Inflammatory macrophage (primary cell): ENCODE measurements at places on chromosomes 3 and 15.
A peak's percentile ranks its signal among the peaks of the same experiment; 100 is the strongest.

DNA sequence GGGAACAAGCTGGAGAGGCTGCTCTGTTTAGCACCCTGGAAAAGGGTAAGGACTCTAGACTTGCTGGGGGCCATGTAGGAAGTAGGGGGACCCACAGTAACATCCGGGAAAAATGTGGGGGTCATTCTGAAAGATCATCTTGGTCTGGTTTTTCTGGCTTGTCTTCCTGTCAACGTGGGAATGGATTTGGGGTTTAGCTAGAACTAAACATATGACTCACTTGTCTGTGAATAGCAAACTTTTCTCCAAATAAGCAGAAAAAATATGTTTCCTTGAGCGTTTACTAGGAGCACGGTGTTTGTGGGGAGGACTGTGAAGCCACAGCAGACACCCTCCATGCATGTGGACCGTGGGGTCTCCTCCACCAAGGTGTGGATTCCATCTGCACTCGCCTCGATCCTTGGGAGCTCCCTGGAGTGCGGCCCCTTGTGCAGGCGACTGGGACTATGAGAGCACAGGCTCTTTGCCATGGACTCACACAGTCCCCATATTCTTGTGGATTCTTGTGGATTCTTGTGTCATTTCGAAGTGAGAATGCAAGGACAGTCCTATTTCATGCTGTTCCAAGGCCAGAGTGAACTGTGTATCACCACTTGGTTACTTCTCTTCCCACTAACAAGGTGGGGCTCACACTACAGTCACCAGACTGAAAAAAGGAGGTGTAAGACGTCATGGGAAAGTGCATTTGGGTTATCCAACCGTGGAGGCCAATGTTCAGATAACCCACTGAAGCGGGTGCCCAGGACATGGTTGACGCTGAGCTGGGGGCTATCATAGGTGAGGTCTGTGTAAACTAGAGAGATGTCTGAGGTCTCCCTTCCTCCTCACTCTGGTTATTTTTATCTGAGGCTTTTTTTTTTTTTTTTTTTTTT lies 25.5 kb downstream of the PGPEP1L start:
- DNase-seq, result no peak

- no peak for DNase-seq
These were observed 4.3 kb downstream of the TBC1D2B start for GRCh38 chr15:78073046-78073787.

DNA sequence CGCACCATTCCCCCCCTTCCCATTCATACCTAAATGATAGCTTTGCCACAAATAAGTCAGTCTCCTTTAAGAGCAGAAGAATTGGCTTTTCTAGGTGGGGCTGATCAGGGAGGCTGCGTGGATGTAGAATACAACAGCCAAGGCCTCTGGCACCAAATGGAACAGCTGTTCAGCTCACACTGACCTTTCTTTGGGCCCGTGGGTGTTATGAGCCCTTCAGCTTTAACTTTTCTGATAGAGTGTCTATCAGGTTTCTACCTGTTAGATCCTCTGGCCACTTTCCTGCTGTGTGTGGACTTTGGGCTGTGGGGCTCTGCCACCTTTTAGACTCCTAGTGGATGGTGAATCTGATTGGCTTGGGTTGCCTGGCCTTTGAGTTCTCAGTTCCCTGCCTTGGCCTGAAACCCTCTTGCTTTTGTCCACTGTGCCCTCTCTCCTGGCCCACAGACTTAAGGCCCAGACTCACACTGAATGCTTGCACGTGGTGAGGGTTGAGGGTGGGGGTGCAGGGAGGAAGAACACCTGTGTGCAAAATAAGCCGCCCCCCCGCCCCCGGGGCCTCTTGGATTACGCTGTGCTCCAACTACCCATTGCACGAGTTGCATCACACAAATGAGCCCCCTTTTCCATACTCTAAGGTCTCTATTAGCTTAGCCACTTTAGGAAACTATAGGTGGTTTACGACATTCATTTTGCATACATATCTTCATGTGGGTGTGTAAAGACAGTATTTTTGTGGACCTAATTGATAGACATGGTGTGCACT lies 1.3 kb upstream of the RFX7 start:
- no peak for DNase-seq

DNA sequence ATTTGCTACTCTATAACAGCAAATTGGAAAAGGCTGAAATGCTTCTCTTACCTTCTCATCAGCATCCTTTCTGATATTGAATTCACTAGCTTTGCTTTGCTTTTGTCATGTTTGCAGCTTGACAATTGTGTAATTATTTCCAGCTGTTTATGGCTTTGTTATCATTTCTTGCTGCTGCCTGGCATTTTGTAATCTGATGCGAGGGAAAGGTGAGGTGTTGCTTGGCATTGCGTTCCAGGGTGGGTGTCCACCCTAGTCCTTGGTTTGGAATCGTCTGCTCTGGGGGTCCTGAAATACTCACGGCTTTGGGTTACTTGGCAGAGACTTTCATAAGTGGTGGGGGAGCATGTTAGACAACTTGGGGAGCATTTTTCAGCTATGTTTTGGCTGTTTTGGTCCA lies 2.9 kb downstream of the CACNA2D3 start:
- no peak for DNase-seq

GRCh38 chr15:90427185-90427584 lies 39.1 kb downstream of the IQGAP1 start:
- DNase-seq, result no peak

DNA sequence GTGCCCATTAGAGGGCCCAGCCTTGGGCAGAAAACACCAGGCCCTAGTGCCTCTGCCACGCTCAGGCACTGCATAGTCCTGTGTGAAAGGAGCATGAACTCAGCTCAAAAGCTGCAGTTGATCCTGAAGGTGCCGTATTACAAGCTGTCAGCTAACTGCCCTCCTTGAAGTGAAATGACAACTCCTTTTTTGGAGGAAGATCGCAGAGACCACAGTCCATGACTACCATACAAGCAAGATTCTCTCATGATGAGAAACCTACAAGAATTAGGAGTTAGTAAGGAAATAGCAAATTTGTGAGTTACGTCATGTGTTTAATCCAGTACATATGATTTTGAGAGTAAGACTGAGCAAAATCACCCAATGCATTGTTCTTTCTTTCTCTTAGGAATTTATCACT lies 513.9 kb upstream of the NR2F2 start:
- no peak for DNase-seq

GRCh38 chr3:195853996-195854395 lies 42.3 kb upstream of the MUC4 start:
- no peak for DNase-seq

GRCh38 chr3:192033246-192033645 lies 572.3 kb downstream of the PYDC2 start:
- no peak for DNase-seq

GRCh38 chr15:100726421-100727190 lies 124.2 kb downstream of the ASB7 start:
- no peak for DNase-seq

DNA sequence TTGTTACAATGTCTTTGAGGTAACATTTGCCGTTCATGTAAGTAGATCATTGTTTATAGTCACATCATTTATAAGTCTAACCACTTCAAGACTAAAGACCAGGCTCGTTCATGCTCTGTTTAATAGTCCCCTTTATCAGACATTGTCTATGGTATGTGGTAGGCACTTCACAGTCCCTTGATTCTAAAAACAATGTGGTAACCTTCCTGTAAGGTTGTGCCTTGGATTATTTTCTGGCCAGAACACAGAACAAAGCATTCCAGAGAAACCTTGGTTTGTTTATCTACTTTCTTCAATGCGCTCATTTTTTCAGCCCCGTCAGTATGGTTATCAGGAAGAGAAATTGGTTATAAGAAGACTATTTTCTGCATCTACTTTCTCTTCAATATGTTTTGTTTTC lies 16.3 kb upstream of the ST3GAL6 start:
- no peak for DNase-seq

DNA sequence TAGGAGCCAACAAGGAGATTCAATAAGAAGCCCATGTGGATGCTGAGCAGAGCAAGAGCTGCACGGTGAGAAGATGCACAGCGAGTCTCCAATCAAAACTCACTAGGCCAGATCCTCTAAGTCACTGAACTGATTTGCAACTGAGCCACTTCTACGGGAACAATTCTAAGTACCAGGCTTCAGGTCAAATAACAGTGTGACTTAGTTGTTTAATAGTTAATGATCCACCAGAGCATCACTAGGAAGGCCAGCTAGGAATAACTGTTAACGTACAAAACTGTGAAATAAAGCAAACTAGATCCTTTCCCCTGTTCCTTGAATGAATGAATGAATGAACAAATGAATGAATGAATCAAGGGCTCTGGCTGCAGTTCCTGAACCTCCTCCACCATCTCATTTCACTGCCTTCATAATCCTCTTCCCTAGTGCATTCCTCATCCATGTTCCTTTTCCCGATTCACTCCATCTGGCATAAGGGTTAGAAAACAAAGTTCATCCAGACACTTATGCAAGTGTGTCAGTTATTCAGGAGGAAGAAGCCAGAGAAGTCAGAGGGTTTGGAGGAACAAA lies 59.7 kb downstream of the ATP8B4 start:
- DNase-seq, result no peak

DNA sequence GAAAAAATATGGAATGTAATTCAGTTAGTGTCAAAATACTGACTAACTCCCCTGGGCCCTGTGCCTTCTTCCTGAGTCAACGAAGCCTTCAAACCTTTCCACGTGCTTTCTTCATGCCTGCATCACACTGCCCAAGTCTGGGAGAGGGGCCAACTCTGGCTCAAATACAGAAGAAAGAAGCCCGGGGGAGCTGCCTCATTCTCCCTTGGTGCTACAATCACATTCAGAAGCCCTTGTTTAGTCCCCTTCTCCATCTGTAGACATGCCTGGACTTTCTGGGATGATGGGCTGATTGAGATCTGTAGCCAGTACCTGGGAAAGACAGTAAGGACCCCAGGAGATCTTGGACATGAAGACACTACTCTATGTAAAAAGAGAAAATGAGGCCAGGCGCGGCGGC lies 77.8 kb upstream of the GSK3B start:
- DNase-seq, result no peak

- DNase-seq, result peak; percentile 70
These were observed 9.6 kb upstream of the RCCD1 start for GRCh38 chr15:90945091-90945490.

GRCh38 chr3:176505878-176506621 lies 691.2 kb downstream of the TBL1XR1 start:
- DNase-seq, result no peak
